Muscle of leg (tissue), 16 donors: ENCODE measurements at places on chromosomes 16 and 17. TPM values are rescaled to one million over a fixed set of nuclear protein-coding genes. Genes with fewer than 3 reads are reported as not detected.

LYZL6 gene
- total RNA-seq, result not detected

KRTAP1-1 gene
- not detected for total RNA-seq

ITGAL gene
- 0.89 TPM for total RNA-seq

KRT27 gene
- total RNA-seq, result 0.18 TPM

CBFA2T3 gene
- 3.8 TPM for total RNA-seq

C16orf92 gene
- total RNA-seq, result not detected

RAB37 gene
- 0.53 TPM for total RNA-seq

CANT1 gene
- 21.7 TPM for total RNA-seq

ODAD4 gene
- total RNA-seq, result 0.44 TPM

ZSCAN10 gene
- 0.13 TPM for total RNA-seq

TLCD1 gene
- 2.3 TPM for total RNA-seq

TMED6 gene
- 0.22 TPM for total RNA-seq

CDH1 gene
- 1.0 TPM for total RNA-seq

GNGT2 gene
- total RNA-seq, result 0.89 TPM

KRTAP4-9 gene
- not detected for total RNA-seq

RBBP6 gene
- 21.6 TPM for total RNA-seq

OR4D1 gene
- not detected for total RNA-seq

MFSD6L gene
- total RNA-seq, result 0.27 TPM

KRT28 gene
- not detected for total RNA-seq

TP53TG3D gene
- total RNA-seq, result 0.13 TPM

PIPOX gene
- total RNA-seq, result 1.6 TPM

OTOA gene
- total RNA-seq, result 0.13 TPM

SLC2A4 gene
- 21.3 TPM for total RNA-seq

NOG gene
- 4.3 TPM for total RNA-seq

CD300E gene
- total RNA-seq, result 0.09 TPM

NUP93 gene
- total RNA-seq, result 54.6 TPM

KCNJ18 gene
- total RNA-seq, result not detected

DHRS7C gene
- 143 TPM for total RNA-seq

WNT3 gene
- 1.9 TPM for total RNA-seq

DYNLL2 gene
- total RNA-seq, result 12.7 TPM

SLC16A6 gene
- total RNA-seq, result 0.27 TPM

MLKL gene
- 3.5 TPM for total RNA-seq

LAT gene
- 1.4 TPM for total RNA-seq

TEN1 gene
- total RNA-seq, result 12.5 TPM

TBC1D3D gene
- total RNA-seq, result 0.27 TPM

SNRNP25 gene
- 23.8 TPM for total RNA-seq

SNX20 gene
- total RNA-seq, result 0.75 TPM

HP gene
- total RNA-seq, result 0.13 TPM

TP53TG3B gene
- total RNA-seq, result not detected

RDM1 gene
- total RNA-seq, result 0.58 TPM

TMIGD1 gene
- not detected for total RNA-seq

SCGB1C2 gene
- total RNA-seq, result not detected

STH gene
- total RNA-seq, result not detected

CD79B gene
- total RNA-seq, result 3.8 TPM

DNAI2 gene
- total RNA-seq, result 0.09 TPM

SLC6A2 gene
- total RNA-seq, result 2.3 TPM

CDC6 gene
- 8.2 TPM for total RNA-seq

VAT1L gene
- 1.9 TPM for total RNA-seq

MYO15A gene
- total RNA-seq, result 0.58 TPM

OTOP3 gene
- total RNA-seq, result not detected

ATP6V0D1 gene
- total RNA-seq, result 43.5 TPM

CTRB2 gene
- not detected for total RNA-seq

TBC1D3C gene
- not detected for total RNA-seq

PTGES3L gene
- 37.3 TPM for total RNA-seq
